ENCODE measurements at places on chromosomes 3 and 15. TPM values are rescaled to one million over a fixed set of nuclear protein-coding genes. Genes with fewer than 3 reads are reported as not detected.

Gene ZKSCAN7
- 5.2 TPM for total RNA-seq

Gene GADL1
- total RNA-seq, result under 0.01 TPM

Gene ZIC4
- total RNA-seq, result not detected

Gene IGSF10
- total RNA-seq, result under 0.01 TPM

Gene ECE2
- total RNA-seq, result not detected

Gene DUOXA2
- total RNA-seq, result not detected

Gene CD80
- not detected for total RNA-seq

Gene IL16
- total RNA-seq, result not detected

Gene ACKR4
- total RNA-seq, result 6.8 TPM

Gene GOLGA8G
- total RNA-seq, result not detected

Gene SAMMSON
- total RNA-seq, result 0.28 TPM

Gene GABRG3
- not detected for total RNA-seq

All from regular cardiac myocyte (primary cell).